NCI-H226 (cell line): ENCODE measurements at places on chromosomes 13 and 19.

DNA sequence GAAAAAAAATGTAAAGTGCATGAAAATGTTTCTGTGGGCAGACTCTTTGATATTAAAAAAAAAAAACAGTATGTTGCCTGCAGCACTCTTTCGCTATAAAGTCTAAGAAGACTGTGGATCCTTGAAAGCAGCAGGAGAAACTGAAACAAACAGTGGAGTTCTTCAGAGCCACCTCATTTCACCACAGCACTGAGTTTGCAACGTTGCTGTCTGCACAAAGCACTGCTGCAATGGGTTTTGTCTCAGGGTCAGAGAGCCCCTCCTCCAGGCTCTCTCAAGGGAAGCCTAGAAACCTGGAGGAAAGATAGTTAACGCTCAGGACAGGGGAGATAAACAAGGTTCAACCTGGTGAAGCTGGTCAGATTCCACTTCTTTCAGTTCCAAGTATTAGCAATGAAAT lies 248.7 kb downstream of the EFNB2 start:
- no peak for DNase-seq

GRCh38 chr13:27524981-27525975 lies 74.9 kb upstream of the MTIF3 start:
- no peak for DNase-seq

- no peak for DNase-seq
Observed at GRCh38 chr19:10876459-10877240, 5.3 kb downstream of the CARM1 start.

DNA sequence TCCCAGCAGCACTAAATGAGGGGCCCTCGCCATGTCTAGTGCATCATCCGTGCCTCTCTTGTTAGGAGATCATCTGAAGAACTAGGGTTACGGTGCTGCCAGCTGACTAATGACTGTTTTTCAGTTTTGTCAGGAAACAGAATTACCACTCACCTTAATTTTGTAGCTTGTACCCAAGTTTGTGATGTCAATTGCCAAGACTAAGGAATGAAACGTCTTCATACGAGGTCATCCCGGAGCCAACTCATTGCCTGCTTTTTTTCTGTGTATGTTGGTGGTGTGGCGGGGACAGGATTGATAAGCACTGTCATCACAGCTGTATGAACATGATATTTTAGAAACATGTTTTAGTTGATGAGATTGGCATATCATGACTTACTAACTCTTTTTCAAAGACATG lies 100.6 kb downstream of the TNFRSF19 start:
- DNase-seq, result no peak

- no peak for DNase-seq
Observed at GRCh38 chr13:71869274-71869673, 2.3 kb upstream of the DACH1 start.

GRCh38 chr13:44760434-44760833 lies 184.3 kb upstream of the TSC22D1 start:
- DNase-seq, result no peak

- DNase-seq, result peak; percentile 22
Observed at GRCh38 chr13:34044041-34044440, 226.1 kb downstream of the RFC3 start.

- no peak for DNase-seq
Observed at GRCh38 chr19:51368366-51369282, at the start of gene CLDND2. Gene CLDND2 (minus strand): TSS chr19:51369003. CDS start chr19:51368577, 426 bp downstream.

DNA sequence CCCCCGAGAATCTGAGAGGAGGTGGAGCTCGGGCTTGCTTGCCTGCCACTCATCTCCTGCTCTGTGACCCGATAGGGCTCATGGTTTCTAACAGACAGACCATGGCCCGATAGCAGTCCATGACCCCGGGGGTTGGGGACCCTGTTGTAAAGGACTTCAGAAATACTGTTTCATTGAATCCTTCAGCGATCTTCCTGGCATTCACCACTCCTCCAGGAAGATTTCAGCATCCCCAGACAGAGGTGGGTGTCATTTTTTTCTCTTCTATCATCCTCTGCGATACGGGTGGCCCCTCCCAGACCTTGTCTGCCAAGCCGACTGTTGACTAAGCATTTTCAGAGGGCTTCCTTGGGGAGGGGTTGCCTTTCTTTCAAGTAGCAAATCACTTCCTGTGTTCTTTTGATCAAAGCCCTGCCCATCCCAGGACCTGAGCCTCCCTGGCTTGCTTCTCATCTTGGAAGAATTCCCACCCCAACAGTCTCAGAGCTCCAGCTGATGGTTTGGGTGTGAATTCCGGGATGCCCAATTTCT lies 1.7 kb downstream of the MYO1F start:
- peak; percentile 69 for DNase-seq

GRCh38 chr13:29511106-29511796 lies 84.2 kb downstream of the SLC7A1 start:
- no peak for DNase-seq
